Astrocyte (in vitro differentiated cells and primary cell): ENCODE measurements at places on chromosomes 2 and 18. TPM values are rescaled to one million over a fixed set of nuclear protein-coding genes. Genes with fewer than 3 reads are reported as not detected.

CHRNG gene
- not detected in 2 replicates for total RNA-seq

DNA sequence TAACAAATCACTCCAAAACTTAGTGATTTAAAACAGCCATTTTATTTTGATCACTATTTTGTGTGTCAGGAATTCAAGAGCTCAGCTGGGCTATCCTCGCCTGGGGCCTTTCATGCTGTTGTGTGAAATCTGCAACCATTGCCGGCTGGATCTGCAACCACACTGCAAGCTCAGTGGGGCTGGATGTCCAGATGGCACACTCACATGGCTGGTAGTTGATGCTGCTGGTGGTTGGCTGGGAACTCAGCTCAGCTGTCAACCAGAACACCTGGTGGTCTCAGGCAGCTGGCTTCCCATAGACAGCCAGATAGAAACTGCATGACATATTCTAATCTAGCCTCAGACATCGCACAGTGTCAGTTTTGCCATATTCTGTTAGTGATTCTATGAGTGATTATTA is 30.6 kb upstream of the AP1S3 start:
- no peak for DNase-seq

DNA sequence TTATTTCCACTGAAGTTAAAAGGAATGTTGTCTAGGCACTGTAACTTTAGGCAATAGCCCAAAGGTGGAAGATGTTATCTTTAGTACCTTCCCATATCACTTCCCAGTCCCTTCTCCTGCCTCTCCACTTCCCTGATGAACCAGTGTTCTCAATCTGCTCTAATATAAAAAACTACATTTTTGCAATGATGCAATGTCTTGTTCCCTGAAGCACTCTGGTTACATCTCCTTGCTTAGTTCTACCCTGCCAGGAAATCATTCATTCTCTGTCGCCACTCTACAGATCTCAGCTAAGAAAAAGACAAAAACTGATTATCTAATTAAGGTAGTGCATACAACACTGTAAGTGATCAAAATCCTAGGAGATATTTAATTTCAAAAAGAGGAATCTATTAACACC is 71.3 kb downstream of the BAZ2B start:
- no peak for DNase-seq

DNA sequence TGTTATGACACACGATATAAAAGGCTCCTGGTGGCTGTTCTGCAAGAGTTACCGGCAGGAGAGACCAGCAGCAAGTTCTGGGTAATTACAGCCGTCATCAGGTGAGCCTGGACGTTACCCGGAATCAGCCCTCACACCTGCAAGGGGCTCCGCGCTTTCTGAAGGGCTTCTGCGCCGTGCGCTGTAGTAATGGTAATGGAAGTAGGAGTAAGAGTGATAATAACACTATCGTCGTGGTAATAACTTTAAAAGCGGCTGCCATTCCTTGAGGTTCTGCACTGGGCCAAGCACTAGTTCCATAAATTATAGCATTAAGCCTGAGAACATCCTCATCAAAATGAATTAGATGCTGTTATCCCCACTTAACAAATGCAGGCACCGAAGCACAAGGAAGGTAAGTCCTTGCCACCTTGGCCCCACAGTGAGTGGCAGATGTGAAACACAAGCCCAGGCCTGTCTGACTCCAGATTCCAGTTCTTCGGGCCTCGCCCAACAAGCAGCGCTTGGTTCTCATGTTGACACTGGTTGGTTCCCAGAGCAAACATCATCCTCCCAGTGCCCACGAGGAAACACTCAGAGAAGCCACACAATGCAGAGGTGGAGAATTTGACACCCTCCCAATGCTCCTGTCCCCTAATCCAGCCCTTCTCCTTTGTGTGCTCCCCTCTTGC is 205.2 kb downstream of the EIPR1 start:
- DNase-seq: no peak

- DNase-seq: peak; percentile 6
Observed at GRCh38 chr18:11260961-11261461, 111.6 kb upstream of the PIEZO2 start.

DNA sequence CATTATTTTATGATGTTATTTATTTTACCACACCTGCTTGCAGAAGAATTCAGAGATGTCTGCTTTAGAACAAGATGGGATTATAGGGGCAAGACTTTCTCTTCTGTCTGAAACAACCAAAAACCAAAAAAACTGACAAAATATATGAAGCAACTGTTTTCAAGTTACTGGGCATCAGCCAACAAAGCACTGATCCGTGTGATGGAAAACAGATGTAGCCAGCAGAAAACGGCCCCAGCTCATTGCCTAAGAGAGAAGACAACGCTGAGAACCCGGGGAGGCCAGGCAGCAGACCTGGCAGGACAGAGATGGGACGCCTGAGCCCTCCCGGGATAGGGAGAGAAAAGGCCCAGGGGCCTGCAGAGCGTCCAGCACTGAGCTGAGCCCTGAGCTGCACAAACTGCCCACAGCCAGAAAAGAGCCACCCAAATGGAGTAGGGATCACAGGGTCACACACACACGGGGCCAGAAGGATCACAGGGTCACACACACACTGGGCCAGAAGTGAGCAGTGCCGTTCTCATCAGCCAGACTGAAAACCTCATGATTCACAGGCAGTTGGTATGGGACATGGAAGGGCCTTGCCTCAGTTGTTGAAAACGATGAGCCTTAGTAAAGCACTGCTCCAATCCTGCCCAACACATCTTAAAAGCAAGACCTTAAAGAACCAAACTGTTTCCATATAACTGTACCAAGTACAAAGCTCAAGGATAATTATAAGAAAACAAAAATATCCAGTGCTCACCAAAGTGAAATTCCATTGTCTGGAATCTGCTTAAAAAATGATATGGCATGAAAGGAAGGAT is 12.1 kb downstream of the PXDN start:
- peak; percentile 91 for DNase-seq

- DNase-seq: no peak
Observed at GRCh38 chr2:112109278-112109677, 28.9 kb upstream of the FBLN7 start.
